ENCODE measurements at places on chromosomes 16 and 17.

DNA sequence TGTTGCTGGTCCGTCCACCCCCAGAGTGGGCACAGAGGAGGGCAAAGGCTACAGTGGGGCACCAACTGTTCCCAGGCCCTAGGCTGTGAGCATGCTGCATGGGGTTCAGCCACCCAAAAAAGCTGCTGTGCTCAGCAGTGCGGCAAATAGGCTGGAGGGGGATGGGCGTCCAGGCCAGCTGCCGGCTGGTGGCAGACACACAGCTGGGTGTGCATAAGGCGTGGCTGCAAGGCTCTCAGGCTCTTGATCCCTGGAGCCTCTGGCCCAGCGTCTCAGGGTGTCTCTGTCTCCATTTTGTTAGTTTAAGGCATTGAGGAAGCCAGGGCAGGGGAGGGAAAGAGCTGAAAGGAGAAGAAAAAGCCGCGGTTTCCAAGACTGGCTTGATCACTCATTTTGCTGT, 8.8 kb downstream of the RPL19 start:
- no peak for DNase-seq

DNA sequence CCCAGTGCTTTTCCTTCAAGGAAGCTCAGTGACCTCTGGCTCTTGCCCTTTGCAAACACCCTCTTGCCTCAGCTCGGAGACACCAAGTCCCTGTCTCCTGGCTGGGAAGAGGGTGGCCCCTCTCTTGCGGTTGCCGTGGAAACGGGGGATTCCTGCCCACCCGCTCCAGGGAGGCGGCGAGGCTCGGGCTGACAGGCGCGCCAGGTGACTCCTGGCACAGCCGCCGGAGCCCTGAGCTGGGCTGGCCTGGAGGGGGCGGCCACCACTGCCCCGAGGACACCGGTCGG, 71.4 kb downstream of the ABR start:
- DNase-seq: no peak

DNA sequence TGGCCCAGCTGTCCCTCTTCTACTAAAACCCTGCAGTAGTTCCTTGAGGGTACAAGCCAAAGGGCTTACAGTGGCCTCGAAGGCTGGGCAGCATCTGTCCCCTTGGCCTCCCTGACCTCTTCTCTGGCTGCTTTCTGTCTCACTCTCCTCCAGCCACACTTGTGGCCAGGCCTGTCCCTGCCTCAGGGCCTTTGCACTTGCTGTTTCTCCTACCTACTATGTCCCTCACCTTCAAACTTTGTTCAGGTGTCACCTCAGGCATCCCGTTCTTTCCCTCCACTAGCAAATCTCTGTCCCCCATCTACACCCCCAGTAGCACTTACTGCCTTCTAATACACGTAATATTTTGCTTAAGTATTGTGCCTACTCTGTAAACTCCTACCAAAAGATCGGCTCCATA, 6.0 kb downstream of the ABCC1 start:
- no peak for DNase-seq

DNA sequence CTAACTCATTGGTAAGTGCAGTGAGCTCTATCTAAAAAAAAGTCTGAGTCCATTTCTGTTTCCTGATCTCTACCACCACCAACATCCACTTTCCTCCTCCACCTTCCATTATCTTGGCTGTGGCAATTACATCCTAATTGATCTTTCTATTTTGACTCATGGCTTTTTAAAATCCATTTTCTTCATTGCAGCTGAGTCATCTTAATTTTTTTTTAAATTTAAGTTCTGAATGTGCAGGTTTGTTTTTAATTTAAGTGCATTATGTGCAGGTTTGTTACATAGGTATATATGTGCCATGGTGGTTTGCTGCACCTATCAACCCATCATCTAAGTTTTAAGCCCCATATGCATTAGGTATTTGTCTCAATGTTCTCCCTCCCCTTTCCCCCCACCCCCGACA, 390.7 kb downstream of the XYLT1 start:
- no peak for DNase-seq

DNA sequence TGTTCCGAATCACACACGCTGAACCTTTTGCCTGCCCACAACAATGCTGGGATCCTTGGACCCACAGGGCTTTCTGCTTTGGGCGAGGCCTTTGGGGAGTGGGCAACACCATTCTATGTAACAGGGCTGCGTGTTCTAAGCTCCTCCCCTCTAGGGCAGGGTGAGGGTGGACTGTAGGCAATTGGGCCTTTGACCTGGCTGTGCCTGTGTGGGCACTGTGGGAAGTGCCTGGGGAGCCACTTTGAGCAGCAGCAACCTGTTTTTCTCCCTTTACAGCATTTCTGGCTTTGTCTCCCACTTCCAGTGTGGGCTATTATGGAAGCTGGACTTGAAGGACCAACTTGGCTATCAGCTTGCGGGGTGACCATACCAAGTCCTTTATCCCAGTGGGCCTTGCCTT, 128.9 kb upstream of the WSCD1 start:
- DNase-seq: no peak

- DNase-seq: no peak
Measured at GRCh38 chr17:77454242-77455095, 313.7 kb downstream of the SEC14L1 start.

DNA sequence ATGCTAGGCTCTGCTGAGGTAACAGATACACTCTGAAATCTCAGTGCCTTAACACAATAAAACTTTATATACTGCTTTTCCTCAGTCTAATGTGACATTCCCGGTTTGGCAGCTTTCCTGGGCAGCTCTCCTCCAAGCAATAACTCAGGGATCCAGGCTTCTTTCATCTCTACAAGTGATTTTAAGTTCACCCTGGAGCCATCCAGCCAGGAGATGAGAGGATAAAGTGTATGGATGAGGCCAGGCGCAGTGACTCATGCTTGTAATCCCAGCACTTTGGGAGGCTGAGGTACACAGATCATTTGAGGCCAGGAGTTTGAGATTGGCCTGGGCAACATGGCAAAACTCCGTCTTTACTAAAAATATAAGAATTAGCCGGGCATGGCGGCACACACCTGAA, 147.2 kb downstream of the UTP18 start:
- no peak for DNase-seq

GRCh38 chr17:79203016-79203415, 128.4 kb downstream of the ENGASE start:
- DNase-seq: no peak

GRCh38 chr17:28078341-28079229, 36.1 kb downstream of the NLK start:
- no peak for DNase-seq

DNA sequence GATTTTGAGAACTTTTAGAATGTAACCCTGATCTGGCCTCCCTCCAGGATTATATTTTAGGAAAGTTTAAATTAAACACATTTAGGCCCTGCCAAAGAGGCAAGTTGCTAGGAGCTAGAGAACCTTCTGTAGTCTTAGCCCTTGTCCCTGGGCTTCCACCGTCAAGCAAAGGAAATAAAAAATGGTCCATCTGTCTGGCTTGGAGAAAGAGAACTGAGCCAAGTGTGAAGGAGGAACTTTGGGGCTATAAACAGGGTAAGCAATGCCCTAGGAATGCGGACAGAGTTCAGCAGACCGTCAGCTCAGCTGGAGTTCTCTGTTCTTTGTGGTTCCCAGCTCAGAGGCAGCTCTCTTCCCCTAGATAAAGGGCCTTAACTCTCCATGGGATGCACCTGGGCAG, 29.6 kb downstream of the RCVRN start:
- no peak for DNase-seq

DNA sequence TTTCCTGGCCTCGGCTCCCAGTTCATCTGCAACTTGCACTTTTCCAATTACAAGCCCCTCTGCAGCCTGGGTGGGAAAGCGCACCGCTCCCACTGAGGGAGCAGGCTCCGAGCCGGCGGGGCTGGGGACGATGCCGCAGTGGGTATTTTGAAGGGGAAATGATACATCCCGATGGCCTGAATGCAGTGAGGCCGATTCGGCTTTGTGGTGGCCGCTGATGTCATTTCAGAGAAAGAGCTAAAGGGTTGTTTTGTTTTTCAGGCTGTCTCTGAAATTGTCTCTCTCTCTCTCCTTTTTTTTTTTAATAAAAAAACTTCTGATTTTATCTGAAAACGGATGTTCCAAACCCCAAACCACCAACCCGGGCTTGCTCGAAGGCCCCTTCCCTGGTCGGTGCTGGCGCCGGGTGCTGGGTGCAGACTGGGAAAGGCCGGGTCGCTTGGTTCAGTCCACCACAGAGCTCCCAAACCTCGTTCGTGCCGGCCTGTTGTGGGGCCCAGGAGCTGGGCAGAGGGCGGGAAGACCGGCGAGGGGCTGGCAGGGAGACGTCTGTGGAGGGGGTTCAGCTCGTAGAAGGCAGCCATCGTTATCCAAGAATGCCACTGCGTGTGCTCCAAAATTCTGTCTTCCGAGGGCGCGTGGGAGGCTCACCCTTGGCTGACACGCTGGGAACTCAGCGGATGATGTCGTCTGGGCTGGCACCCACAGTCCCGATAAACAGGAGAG, 102.8 kb downstream of the FOXL1 start:
- DNase-seq: peak; percentile 71

DNA sequence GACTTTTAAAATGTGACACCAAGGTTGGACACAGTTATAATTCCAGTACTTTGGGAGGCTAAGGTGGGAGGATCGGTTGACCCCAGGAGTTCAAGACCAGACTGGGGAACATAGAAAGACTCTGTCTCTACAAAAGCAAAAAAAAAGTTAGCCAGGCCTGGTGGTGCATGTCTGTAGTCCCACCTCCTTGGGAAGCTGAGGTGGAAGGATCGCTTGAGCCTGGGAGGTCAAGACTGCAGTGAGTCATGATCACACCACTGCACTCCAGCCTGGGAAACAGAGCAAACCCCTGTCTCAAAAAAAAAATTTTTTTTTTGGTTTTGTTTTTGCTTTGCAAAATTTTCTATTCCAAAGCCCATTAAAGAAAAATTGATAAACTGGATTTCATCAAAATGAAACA, 281.4 kb downstream of the BCAS3 start:
- no peak for DNase-seq

DNA sequence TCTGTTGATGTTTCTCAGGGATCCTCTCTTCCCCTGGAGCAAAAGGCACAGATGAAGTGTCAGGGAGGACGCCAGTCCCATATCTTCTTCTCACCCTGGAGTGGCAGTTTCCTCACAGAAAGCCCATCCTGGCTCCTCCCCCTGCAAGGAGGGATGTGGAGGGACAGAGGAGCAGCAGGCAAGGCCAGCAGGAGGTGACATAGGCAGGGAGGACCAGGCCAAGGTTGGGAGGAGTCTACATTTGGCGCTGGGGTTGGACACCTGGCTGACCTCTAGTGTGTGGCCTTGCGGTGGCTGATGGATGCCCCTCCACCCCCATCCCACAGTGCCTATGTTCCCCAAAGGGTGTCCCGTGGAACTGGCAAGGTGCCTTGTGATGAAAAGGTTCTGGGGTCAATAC, 125.4 kb downstream of the SEC14L1 start:
- no peak for DNase-seq

DNA sequence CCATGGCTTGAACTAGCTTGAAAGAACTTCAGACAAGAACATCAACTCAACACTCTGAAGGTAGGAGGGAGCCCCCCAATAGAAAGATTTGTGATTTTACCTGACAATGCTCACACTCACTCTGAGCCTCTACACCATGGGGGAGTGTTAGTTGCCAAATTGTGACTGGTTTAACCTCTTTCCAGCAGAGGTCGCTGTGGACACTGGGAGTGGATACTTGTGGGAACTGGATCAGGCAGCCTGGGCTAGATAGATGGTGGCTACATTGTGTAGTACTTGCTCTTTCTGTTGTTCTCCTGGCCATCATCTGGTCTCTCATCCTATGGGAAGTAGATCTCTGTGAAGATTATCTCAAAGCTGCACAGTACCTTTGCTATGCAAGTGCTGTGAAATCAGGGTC, 2.9 kb downstream of the SMPD3 start:
- no peak for DNase-seq

GRCh38 chr17:17051791-17052461, 9.7 kb downstream of the MPRIP start:
- no peak for DNase-seq

GRCh38 chr17:14732211-14732610, 431.3 kb downstream of the HS3ST3B1 start:
- DNase-seq: no peak

GRCh38 chr16:73068541-73069401, 20.8 kb upstream of the ZFHX3 start:
- peak; percentile 71 for DNase-seq

DNA sequence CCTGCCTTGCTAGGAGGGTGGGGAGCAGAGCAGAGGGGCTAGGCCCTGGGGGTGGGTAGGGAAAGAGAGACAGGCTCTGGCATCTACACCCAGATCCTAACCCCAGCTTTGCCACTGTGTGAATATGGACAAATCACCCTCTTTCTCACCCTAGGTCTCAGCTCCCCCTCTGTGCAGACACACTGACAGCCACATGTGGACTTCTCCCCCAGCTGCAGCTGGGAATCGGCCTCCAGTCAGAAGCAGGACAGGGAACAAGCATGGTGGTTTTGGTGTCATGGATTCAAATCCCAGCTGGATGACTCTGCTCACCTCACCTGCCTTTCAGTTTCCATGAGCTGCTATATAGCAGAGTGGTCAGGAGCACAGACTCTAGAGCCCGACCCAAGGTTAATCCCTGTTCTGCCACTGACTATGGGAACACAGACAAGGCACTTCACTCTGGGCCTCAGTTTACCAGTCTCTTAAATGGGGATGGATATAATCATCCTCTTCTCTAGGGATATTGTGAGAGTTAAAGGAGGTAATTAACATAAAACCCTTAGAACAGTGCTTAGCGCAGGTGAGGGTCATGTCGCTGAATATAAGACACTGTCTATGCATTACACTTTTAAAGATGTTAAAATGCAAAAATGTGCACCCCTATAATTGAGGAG, 26.2 kb upstream of the MAP3K14 start:
- no peak for DNase-seq

DNA sequence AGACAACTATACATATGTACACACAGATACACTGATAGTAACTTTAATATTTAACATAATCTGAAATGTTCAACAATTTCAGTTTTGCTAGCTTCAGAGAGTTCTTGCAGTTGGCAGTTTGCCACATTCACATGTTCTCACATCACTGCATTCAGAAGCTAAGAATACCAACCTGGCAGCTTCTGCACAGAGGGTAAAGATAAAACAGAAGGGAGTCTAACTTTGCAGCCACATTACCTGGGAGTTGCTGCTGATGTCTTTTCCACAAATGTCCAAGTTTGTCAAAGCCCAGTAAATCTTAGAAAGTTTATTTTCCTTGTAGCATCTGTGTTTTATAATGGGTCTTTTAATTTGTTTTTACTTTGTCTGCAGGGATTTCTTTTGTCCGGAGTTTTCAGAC, 332.0 kb downstream of the BCAS3 start:
- no peak for DNase-seq

DNA sequence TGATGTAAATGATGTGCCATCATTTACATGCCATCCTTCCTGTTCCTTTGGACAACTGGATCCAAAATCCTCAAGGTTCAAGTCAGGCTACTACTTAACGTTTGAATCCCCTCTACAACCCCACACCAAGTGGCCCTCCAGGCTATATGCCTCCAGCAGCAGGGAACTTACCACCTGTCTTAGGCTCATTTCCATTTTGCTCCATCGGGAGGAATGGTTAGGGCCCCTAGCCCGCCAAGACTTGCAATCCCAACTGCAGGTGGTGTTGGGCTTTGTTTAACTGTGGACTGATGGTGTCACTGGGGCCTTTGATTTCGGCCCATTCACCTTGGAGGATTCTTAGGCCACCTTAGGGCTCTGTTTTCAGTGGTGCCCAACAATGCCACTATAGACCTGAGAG, 9.7 kb downstream of the HNF1B start:
- no peak for DNase-seq
